ENCODE measurements at places on chromosomes 13 and 19. TPM values are rescaled to one million over a fixed set of nuclear protein-coding genes. Genes with fewer than 3 reads are reported as not detected.

DNA sequence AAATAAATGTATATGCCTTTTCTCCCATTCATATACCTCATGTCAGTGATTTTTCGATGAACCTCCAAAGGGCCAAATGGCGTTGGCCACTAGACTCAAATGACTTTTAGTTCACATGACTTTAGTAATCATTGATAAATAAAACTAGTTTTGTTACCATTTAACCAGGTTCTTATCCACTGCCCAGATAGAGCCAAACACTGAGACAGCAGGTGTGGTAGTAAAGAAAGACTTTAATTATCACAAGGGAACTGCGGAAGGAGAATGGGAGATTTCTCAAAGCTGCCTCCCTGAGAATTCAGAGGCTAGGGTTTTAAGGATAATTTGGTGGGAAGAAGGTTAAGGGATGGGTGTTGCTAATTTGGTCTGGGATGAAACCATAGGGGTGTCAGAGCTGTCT lies 19.4 kb upstream of the KBTBD6 start:
- H3K36me3 ChIP-seq, result peaks cover 35% of the 10 kb centered on the region
- no peaks in the 10 kb centered on the region for H3K4me1 ChIP-seq
- no peak for DNase-seq
- no peak overlapping the region for H3K4me3 ChIP-seq
- no peak overlapping the region for H3K27ac ChIP-seq

DNA sequence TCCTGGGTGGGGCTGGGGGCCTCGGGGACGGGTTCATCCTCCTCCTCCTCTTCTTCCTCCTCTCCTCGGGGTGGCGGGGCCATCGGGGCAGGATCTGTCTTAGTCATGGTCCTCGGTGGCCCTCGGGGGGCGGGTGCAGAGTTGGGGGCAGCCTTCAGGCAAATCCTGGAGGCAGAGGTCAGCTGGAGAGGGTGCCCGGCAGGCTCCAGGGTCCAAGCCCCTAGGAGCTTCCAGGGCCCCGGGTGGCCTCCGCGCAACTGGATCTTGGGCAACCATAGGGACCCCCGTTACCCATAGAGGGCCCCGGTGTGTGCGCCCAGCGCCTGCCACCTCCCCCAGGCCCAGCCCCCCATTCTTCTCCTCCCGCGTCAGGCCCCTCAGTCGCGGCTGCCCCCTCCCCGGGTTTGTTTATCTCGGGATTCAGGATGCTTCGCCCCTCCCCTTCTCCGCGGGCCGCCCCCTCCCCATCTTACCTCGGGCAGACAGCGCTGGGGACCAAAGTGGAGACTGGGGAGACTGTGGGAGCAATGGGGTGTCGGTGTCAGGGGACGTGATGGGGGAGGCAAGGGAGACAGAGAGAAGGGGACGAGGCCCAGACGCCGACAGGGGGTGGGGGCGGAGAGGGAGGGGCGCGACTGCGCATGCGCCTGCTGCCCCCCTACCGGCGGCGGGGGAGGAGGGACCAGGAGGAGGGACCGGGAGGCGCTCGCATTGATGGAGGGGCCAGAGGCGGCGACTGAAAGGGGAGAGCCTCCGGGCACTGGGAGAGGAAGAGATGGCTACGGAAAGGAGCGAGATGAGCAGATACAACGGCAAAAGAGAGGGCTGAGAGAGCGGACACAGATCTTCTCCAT lies at the start of gene CLIP3:
Gene CLIP3 (minus strand): TSS at position 623 of the 854 bp plus-strand sequence. CDS start 516 bp downstream, at position 107.
- no peaks in the 10 kb centered on the region for H3K27me3 ChIP-seq
- peak within 1 kb of the TSS; percentile 22 for H3K27ac ChIP-seq
- H3K36me3 ChIP-seq, result peaks cover 17% of the 10 kb centered on the region

- peak overlapping the region; percentile 68 for H3K4me3 ChIP-seq
- H3K4me1 ChIP-seq, result peaks cover 19% of the 10 kb centered on the region
- no peak for DNase-seq
- peak overlapping the region; percentile 10 for H3K27ac ChIP-seq
- H3K36me3 ChIP-seq, result no peaks in the 10 kb centered on the region
Observed at GRCh38 chr19:45428384-45429231, 4.9 kb upstream of the ERCC1 start.

DNA sequence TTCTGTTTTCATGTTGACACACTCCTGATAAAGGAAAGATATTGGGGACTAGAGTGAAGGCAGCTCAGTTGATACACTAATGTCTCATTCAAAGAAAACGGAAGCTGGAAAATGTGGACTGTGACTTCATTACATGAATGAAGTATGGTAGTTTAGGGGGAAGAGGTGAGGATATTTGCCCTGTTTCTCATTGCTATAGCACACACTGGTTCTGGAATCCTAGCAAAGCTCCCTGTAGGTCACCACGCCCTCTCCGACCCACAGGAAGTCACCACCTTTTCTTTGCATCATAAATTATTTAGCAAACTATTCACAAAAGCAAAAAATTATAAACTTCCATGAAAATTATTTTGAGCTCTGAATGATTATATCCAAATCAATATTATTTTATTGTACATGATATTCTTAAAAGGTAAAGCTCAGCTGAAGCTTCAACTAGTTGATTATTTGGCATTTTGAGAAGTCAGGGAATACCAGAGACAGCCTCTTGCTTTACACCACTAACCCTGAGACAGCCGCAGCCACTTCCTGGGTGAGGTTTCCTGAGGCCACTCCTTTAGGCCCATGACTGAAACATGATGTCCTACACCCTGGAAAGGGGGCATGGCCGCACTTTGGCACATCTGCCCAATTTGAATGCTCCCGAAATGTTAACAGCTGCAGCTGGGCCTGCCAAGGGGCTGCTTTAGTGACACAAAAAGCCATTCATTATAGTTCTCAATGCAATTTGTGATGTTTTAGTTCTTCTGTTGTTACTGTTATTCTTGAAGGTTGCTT lies 50.0 kb upstream of the WDFY2 start:
- H3K36me3 ChIP-seq, result peaks cover 17% of the 10 kb centered on the region
- DNase-seq, result peak; percentile 69
- H3K4me3 ChIP-seq, result peak overlapping the region; percentile 55
- H3K27me3 ChIP-seq, result no peaks in the 10 kb centered on the region
- peaks cover 29% of the 10 kb centered on the region for H3K4me1 ChIP-seq
- H3K27ac ChIP-seq, result peak overlapping the region; percentile 1

DNA sequence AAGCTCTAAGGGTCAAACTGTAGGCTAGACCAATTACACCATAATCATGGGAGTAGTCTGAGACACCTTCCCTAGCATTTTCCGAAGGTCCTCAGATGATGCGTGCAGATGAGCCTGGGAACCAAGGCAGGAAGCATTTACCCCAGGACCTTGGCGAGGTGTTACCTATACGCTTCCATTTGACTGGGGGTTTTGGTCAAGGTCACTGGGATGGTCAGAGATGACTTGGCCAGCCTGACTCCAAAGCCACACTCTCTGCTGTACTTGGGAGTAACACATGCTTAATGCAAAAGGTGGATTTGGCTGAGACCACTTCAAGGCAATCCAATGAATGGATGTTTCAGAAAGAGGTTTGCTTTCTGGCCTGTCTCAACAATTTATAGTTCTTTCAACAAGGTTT lies 98.9 kb upstream of the IRS2 start:
- no peak for DNase-seq
- no peak overlapping the region for H3K4me3 ChIP-seq
- no peaks in the 10 kb centered on the region for H3K36me3 ChIP-seq
- no peaks in the 10 kb centered on the region for H3K27me3 ChIP-seq
- H3K4me1 ChIP-seq, result no peaks in the 10 kb centered on the region

DNA sequence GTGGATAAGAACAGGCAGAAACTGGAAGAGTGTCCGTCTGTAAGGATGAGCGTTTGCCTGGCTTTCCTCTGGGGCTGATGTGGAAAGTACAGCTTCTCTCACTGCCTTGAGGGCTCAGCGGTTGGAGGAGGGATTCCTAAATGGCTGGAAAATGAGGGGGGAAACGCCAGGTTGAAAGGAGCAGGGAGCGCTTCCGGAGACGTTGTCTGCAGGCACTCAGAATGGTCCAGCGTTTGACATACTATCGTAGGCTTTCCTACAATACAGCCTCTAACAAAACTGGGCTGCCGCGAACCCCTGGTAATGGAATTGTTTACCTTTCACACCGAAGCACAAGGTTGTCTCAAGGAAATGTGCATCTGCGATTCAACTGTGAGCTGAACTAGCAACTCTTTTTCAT lies 39.9 kb downstream of the MRPL57 start:
- H3K4me1 ChIP-seq, result peaks cover 19% of the 10 kb centered on the region
- no peak for DNase-seq
- peaks cover 3% of the 10 kb centered on the region for H3K36me3 ChIP-seq
- peaks cover 55% of the 10 kb centered on the region for H3K27me3 ChIP-seq

DNA sequence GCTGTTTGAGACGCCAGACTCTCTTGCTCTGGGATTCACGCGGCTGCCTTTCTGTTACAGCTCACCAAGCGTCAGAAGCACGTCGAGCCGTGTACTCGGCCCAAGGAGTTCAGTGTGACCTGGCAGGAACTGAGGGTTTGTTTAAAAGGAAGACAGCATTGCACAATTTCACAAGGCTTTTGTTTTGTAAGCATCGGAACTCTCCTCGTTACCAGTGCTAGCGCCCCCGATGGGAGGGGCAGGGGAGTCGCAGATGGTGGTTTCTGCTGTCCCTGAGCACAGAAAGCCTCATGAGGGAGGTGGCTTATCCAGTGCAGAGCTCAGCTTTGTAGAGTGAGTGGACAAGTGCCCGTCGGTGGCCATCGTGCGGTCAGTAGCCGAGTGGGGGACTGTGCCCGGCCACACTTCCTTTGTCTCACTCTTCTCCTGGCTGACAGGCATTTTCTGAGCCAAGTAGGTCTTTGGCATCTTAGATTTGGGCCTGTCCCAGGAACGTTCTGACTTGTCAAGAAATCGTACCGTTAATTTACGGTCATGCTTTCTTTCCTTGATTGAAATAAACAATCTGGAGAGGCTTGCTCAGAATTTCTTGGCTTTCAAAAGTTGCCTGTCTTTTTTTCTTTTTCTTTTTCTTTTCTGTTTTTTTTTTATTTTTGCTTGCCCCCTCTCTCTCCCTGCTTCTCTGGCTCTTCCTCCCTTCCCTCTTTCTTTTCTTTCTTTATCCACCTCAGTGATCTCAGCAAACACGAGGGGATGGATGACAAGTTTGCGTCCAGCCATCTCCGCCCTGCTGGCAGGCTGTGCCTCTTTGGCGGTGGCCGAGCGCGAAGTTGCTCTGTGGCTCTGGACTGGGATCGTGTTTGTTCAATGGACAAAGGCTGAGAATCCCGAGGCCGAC lies 7.7 kb downstream of the KDM4B start:
- H3K27ac ChIP-seq, result no peak overlapping the region
- H3K27me3 ChIP-seq, result no peaks in the 10 kb centered on the region
- H3K4me3 ChIP-seq, result no peak overlapping the region
- peaks cover 2% of the 10 kb centered on the region for H3K36me3 ChIP-seq

Gene CD37
- 258 TPM for total RNA-seq

Gene CACTIN
- 40.8 TPM for total RNA-seq

Gene MEDAG
- total RNA-seq, result not detected

Gene CYP4F11
- total RNA-seq, result not detected

Gene ASF1B
- total RNA-seq, result 75.3 TPM
